AG10803 (cell line): ENCODE measurements at places on chromosomes 7 and 10.
A peak's percentile ranks its signal among the peaks of the same experiment; 100 is the strongest.

GRCh38 chr10:125238682-125239081 lies 78.3 kb upstream of the CTBP2 start:
- no peak for DNase-seq

DNA sequence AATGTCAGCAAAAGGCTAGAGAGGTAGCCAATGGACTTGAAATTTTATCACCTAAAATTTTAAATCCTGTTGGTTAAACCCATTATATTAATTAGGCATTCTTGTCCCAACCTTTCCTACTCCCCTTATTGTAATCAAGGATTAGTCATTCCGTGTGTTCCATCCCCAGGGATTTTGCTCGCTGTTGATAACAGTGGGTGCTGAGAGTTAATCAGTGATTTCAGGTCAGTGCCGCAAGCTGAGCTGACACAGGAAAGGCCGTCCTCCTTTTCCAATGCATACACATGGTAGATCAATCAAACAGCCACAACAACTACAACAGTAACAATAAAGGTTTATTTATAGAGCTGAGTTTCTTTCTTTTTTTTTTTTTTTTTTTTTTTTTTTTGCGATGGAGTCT lies 271.4 kb downstream of the ACTR3B start:
- no peak for DNase-seq

DNA sequence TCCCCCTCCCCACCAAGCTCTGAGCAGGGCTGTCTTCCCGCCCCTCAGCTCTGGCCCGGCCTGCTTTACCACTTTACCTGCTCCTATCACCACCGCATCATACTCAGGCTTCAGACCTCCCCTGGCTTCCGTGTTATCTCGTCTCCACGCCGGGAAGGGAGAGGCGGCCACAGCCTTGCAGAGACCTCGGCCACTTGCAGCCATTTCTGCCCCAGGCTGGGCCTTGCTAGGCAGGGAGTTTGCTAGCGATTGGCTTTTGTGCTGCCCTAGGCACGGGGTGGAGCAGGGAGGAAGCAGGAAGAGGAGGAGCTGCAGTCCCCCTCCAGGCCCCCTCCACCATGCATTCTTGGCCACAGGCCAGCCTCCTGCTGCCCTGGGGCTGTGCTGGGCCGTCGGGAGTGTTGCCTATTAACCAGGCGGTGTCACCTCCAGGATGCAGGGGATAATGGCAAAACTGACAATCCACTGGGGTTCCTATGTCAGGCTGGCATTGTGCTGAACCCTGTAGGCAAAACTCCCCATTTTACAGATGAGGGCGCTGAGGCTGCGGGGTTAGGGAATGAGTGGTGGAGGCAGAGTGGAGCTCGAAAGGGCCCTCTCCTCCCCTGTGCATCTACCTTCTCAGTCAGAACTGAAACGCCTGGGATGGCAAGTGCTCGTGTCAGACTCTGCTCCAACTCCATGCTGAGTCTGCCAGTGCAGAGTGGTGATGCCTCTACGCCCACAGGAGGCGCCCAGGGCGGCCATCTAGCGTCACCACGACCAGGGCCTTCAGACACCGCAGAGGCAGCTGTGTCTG lies at the start of gene PYROXD2:
TSS of gene PYROXD2 (minus strand) at position 251 of the 799 bp plus-strand sequence. CDS start at position 204, 47 bp downstream.
- peak; percentile 94 for DNase-seq

- DNase-seq, result no peak
These were observed 29.5 kb upstream of the LEP start for GRCh38 chr7:128211626-128212025.

- DNase-seq, result no peak
These were observed 6.5 kb downstream of the COBL start for GRCh38 chr7:51310131-51310583.

DNA sequence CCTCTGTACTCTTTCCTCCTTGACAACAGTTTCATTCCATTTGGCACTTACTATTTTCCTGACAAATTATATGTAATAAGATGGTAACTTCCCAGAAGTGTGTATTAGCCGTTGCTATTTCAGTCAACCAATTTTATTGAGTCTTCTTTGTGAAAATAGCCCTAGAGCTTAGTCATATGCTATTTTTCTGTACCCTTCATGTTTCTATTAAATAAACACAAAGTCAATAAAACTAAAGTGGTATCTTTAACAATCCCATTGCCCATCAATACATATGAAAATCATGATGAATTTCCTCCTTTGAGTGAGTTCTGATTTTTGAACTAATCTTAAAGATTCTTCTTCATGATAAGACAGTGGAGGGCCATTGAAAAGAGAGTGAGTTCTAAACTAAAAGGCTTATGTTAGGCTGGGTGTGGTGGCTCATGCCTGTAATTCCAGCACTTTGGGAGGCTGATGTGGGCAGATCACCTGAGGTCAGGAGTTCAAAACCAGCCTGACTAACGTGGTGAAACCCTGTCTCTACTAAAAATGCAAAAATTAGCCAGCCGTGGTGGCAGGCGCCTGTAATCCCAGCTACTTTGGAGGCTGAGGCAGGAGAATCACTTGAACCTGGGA lies 5.9 kb upstream of the MYPN start:
- no peak for DNase-seq

GRCh38 chr7:155621418-155621980 lies 23.0 kb upstream of the RBM33 start:
- DNase-seq, result no peak

DNA sequence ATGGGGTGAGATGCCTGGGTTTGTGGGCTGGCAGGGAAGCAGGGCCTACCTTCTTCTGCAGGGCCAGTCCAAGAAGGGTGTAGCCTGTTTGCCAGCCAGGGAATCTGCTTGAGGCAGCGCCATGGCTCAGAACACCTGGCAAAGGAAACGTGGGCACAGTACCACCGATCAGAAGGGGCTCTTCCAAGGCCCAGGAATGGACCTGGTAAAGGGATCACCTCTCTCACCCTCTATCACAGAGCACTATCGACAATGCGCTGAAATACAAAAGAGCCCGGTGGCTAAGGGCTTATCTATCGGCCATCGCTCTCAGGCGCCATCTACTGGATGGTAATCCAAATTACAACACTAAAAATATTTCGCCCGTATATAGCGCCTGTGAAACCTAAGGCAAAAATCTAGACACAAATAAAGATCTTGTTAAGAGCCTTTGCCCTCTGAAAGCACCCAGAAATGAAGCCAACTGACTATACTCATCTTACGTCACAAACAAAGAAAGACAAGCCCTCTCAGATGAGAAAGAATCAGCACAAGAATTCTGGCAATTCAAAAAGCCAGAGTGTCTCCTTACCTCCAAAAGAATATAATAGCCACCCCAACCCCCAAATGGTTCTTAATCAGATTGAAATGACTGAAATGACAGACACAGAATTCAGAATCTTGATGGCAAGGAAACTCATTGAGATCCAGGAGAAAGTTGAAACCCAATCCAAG lies 217.8 kb upstream of the HPS1 start:
- peak; percentile 9 for DNase-seq

GRCh38 chr10:1776127-1776662 lies 38.9 kb upstream of the ADARB2 start:
- no peak for DNase-seq

- DNase-seq, result no peak
These were observed 1177.4 kb downstream of the SORCS1 start for GRCh38 chr10:105986912-105987635.

DNA sequence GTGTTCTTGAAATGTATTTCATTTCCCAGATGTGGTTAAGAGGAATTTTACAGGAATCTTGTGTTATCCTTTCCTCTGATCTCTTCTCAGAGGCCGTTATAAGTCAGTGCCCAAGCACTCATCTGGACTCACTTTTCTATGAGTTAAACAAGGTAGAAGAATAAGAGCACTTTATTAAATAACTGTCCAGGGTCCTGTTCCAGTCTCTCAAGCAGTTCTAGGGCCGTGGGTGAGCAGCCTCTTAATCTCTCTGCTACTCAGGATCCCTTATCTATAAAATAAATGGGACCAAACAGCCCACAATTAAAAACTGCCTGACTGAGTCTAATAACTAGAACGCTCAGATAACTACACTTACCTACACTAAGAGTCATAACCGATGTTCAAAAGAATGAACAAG lies 111.2 kb downstream of the OSBPL3 start:
- DNase-seq, result no peak

- DNase-seq, result no peak
These were observed 111.0 kb downstream of the HTR7 start for GRCh38 chr10:90746829-90747228.

DNA sequence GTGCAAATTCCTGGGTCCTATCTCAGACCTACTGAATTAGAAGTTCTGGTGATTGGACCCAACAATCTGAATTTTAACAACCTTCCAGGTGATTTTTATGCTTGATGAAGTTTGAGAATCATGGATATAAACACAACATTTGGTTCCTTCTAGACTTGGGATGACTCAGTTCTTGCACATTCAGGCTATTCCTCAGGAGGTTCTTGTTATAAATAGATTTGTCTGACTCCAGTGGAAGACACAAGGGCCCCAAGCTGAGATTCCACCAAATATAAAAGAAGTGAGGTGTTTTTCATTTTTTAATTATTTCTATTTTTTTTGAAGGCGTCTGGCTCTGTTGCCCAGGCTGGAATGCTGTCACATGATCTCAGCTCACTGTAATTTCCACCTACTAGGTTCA lies 9.4 kb upstream of the TAS2R16 start:
- peak; percentile 3 for DNase-seq

GRCh38 chr10:101766753-101767599 lies 8.9 kb downstream of the FGF8 start:
- no peak for DNase-seq

- DNase-seq, result no peak
These were observed 1.6 kb downstream of the LMOD2 start for GRCh38 chr7:123657304-123657685.

- DNase-seq, result no peak
These were observed 21.8 kb upstream of the INPP5F start for GRCh38 chr10:119703903-119704508.

GRCh38 chr7:39727231-39728012 lies 104.0 kb downstream of the RALA start:
- DNase-seq, result no peak

GRCh38 chr7:77967429-77967828 lies 168.9 kb downstream of the PHTF2 start:
- DNase-seq, result no peak

DNA sequence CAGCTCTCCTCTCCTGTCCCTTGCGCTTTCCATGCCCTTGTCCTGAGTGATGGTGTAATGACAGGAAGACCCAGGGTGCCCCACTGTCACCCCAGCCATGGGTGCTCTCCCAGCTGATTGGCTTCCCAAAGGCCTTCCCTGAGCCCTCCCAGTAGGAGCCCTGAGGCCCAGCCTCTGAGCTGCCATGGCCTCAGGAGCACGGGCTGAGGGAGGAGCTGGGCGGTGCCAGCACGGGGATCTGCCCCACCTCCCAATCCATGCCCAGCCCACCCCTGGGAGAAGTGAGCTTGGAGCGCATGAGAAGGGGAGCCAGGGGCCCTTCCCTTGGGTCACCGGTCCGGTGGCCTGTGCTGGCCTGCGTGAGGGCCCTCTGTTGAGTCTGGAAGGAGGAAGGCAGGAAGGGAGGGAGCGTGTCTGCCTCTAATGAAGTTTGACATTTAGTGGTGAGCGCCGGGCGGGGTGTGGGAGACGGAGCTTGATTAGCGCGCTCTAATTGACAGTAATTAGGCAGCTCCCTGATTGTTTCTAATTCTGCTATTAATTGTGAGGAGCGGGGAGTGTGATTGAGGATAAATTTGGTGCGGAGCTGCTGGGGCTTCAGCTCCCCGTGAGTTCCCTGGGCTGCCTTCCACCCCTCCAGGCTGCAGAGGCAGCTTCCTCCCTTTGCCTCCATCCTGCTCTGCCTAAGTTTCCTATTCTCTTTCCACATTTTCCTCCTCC lies 28.3 kb downstream of the GBX1 start:
- no peak for DNase-seq

- no peak for DNase-seq
These were observed 81.8 kb downstream of the PAX2 start for GRCh38 chr10:100826983-100827818.

GRCh38 chr7:107017965-107018719 lies 26.4 kb upstream of the PRKAR2B start:
- DNase-seq, result no peak

- no peak for DNase-seq
These were observed 10.0 kb downstream of the VWC2 start for GRCh38 chr7:49783446-49783845.

GRCh38 chr10:33862536-33863105 lies 528.2 kb upstream of the NRP1 start:
- no peak for DNase-seq
